ENCODE measurements at places on chromosomes 4 and X. TPM values are rescaled to one million over a fixed set of nuclear protein-coding genes. Genes with fewer than 3 reads are reported as not detected.

Gene ASMT
- total RNA-seq = not detected

Gene NUDT10
- total RNA-seq = 2.9 TPM

Gene TMEM35A
- not detected for total RNA-seq

DNA sequence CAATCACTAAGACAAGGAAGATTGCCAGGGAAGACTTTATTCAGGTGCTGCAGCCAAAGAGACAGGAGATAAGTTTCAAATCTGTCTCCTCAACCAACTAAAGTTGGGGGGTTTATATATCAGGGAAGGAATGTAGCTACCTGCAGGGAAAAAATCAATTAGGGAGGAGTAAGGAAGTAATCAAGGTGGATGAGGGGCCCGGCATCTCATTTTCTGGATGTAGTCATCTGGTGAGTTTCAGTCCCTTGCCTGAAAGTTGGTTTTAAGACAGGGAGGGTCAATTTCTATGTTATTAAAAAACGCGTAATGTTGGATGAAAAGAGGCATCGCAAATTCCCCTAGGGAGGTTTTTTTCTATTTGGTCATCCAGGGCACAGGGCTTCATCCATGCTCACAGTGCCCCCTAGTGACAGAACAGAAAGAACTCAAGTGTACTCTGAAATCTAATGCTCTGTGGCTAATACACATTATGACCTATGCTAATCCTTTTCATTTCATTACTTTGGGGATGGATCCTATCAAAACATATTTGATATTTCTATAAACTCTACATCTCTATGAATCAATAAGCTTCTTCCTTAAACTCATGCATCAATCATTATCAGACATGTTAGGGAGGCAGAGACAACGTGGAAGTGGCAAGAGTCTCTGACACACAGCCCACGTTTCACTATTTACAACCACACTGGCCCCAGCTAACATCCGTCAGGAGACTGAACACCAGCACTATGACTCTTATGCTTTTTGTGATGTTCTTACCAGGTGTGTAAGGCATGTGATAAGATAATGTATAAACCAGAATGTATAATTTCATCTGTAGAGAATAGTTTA lies 1577.0 kb upstream of the TENM3 start:
- DNase-seq = peak; percentile 24

DNA sequence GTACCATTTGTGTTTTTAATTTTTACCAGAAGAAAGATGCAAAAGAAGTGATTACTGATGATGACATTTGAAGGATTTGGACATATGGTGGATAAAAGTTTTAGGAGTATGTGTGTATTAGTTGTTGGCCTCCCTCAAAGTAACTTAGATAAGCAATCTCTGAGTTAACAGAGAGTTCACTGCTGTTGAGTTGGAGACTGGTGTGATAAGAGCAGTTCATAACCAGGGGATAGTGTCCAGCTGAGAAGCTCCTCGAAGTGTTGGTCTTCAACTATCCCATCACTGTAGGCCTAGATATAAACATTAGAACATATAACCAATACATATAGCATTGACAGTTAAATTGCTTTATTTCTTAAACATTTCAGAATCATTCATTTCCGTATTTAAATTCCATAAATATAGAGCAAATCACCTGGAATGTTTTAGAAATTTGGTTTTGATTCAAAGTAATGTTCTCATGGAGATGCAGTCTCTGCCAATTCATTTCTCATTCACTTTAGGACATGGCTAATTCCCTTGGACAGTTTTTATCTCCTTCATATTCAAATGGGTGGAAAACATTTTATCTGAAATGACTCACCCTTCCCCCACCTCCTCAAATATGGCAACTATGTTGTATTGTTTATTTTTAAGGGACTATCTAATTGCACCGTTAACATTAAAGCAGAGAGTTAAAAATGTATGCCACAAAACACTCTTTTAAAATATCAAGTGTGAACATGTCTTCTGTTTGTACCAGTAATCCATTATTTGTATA lies 136.8 kb upstream of the SLC4A4 start:
- DNase-seq = no peak

- DNase-seq = no peak
Measured at GRCh38 chr4:1772853-1773538, 20.1 kb upstream of the FGFR3 start.

- DNase-seq = no peak
Measured at GRCh38 chrX:47174846-47175587, 18.6 kb upstream of the UBA1 start.

- no peak for DNase-seq
Measured at GRCh38 chrX:149205937-149206336, 299.2 kb downstream of the IDS start.

DNA sequence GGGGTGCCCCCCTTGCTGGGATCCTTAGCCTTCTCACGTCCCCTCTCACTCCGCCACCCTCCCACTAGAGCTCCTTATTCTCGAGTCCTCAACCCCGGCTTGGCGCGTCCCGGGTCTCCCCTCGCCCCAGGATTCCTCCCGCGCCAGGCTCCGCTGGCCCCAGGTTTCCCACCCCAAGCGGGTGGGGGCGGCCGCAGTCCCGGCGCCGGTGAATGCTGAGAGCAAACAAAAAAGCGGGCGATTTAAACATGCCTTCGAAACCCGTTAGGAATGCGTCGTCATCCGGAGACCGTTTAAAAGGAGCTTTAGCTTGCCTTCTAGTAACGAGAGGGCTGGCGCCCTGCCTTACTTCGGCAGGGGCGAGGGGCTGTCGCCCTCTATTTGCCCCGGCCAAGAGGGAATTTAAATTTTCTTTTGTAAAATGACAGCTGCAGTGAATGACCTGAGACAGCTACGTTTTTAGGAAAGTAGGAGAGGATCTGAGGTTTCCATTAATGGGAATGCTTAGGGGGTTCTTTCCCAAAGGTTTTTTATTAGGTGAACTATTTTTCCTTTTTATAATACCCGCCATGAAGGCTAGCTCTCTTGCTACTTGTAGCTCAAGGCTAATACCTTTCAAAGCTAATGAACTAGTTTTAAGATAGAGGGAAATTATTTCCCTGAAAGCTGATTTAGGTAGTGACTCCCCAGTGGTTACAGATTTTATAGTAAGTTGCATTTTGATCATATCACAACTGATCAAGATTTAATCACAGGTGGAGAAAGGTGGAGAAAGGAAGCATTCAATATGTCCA lies 3.1 kb downstream of the JADE1 start:
- DNase-seq = no peak

DNA sequence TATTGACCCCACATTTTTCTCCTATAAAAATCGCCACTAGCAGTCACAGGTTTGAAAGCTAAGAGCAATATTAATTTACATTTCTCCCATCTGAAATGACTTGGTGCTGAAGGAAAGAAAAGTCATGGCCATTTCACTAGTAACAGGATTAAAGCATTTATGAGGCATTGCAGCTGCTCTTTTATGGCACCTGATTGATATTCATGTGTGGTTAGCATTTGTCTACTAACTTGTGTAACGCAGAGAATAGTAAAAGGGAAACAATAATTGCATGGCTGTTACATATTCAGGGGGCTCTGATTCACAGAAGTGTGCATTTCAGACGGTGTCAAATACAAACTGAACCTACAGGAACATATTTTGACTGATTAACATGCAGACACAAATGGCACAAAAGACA lies 5.2 kb downstream of the PCDH19 start:
- DNase-seq = no peak

DNA sequence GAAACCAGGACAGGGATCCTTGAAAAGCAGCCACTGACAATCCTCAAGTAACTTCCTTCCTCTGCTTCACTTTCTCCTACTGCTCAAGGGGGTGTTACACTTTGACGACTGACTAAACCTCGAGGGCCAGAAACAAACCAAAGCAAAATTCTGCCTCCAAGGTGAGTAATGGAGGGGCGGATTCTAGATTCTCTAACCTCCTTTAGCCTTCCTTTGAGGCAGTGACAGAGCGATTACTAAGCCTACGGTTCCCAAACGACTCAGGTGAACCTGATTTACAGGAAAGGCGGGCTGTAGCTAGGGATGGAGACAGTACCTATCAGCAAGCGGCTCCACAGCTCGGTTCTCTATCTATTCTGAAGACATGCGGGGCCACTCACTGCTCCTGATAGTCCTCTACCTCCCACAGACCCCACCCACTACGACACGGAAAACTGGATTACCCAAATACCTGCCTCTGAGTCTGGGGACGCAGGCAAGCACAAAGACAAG lies 487 bp downstream of the TBCK start:
- DNase-seq = no peak

Measured in activated naive CD8-positive, alpha-beta T cell treated with anti-CD3 and anti-CD28 coated beads for 36 hours (primary cell).